ENCODE measurements at places on chromosomes 12 and 14.

- no peak for DNase-seq
These were observed 13.7 kb downstream of the ZBTB1 start for GRCh38 chr14:64518229-64518628.

DNA sequence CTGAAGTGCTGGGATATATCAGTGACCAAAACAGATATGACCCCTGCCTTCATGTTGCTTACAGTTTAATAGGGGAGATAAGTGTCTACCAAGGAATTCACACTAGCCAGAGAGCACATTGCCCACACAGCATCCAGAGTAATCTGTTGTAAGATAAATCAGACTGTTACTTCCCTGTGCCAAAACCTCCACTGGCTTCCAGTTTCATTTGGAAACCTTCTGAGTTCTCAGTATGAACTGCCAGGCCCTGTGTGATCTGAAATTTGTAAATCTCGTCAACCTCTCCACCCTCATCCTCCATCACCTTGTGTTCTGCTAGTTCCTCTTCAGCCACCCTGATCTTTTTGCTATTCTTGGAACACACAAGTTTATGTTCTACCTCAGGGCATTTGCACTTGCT, 154.7 kb downstream of the ETV6 start:
- DNase-seq: no peak

DNA sequence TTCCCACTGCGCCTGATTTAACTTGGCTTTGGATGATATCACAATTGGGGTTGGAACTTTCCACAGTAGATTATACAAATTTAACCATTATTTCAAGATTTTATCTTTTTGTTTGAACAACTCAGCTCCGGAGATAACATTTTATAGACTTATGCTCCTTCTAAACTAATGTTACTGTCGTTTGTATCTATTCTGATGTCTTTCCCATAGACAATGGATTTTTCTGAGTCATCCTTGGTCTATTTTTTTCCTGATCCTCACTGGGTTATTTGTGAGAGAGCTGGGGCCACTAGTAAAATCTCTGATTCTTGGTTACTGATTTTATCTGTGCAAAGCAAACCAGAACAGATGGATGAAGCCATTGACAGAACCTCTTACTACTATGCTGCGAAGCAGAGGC, 175.1 kb downstream of the SLC38A4 start:
- no peak for DNase-seq

- no peak for DNase-seq
These were observed at the start of gene PPFIA2 for GRCh38 chr12:81759190-81760051. Gene PPFIA2 (minus strand): TSS chr12:81759350.

DNA sequence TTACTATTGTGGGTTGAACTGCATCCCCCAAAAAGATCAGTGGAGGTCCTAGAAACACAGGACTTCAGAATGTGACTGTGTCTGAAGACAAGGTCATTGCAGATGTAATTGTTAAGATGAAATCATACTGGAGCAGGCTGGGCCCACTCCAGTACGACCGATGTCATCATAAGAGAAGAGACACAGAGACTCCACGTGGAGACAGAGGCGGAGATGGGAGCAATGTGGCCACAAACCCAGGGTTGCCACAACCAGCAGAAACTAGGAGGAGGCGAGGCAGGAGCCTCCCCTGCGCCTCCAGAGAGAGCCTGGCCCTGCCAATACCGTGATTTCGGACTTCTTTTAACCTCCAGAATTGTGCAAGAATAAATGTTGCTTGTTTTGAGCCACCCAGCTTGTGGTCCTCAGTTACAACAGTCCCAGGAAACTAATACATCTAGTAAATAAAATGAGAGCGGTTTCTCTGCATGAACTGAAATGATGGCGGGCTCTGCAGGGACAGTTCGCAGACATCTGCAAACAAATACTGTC, 25.7 kb upstream of the FZD10 start:
- no peak for DNase-seq

GRCh38 chr12:65229441-65229840, 49.0 kb upstream of the MSRB3 start:
- DNase-seq: no peak

- DNase-seq: no peak
These were observed 8.9 kb downstream of the RFLNA start for GRCh38 chr12:124303579-124304313.

DNA sequence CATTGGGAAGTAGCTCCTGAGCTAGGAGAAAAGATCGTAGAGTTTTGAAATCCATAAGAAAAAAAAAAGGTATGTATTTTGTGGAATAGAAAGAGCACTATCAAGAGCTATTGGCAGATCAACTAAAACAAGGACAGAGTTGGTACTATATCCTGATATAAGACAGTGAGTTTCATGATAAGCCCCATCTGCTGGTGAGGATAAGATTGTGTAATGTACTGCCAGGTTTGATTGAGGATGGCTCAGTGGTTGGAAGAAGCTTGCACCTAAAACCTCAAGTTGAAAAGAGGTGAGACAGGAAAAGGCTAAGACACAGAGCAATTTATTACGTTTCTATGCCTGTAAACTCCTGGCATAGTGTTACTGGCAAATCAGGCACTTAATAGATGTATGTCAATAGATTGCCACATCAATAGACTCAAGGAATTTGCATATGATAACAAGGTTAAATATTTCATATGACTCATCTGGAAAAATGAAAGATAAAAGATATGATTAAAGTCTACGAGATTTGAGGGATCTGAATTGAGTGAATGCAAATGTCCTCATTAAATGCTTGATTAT, 525.6 kb downstream of the FLRT2 start:
- no peak for DNase-seq

GRCh38 chr12:32257695-32258496, 141.5 kb upstream of the FGD4 start:
- no peak for DNase-seq

- DNase-seq: no peak
These were observed 68.2 kb downstream of the USP15 start for GRCh38 chr12:62328296-62328921.

- no peak for DNase-seq
These were observed 133.5 kb upstream of the TMCC3 start for GRCh38 chr12:94783862-94784261.

DNA sequence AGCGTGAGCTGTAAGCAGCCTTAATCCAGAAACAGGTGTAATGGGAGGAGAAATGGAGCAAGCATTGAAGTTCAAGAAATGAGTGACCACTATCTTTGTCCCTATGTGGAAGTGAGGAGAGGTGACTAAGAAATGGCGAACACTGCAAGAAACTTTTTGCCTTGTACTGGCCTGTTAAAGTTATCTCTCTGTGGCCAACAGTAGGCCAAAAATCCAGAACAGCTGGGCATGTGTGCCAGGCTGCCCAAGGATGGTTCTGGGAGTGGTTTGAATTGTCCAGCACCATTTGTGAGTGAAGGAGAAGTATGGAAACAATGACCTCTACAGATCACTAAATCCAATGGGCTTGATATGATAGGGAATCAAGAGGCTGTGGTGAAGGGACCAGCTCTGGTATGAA, 83.3 kb upstream of the FRMD6 start:
- DNase-seq: no peak

- DNase-seq: no peak
These were observed 902 bp downstream of the EML5 start for GRCh38 chr14:88791629-88792472.

GRCh38 chr14:95162641-95163040, 5.3 kb upstream of the DICER1 start:
- DNase-seq: no peak

GRCh38 chr14:39733741-39734140, 301.5 kb upstream of the FBXO33 start:
- DNase-seq: peak; percentile 6

GRCh38 chr14:66069036-66069435, 417.1 kb upstream of the CCDC196 start:
- DNase-seq: no peak

DNA sequence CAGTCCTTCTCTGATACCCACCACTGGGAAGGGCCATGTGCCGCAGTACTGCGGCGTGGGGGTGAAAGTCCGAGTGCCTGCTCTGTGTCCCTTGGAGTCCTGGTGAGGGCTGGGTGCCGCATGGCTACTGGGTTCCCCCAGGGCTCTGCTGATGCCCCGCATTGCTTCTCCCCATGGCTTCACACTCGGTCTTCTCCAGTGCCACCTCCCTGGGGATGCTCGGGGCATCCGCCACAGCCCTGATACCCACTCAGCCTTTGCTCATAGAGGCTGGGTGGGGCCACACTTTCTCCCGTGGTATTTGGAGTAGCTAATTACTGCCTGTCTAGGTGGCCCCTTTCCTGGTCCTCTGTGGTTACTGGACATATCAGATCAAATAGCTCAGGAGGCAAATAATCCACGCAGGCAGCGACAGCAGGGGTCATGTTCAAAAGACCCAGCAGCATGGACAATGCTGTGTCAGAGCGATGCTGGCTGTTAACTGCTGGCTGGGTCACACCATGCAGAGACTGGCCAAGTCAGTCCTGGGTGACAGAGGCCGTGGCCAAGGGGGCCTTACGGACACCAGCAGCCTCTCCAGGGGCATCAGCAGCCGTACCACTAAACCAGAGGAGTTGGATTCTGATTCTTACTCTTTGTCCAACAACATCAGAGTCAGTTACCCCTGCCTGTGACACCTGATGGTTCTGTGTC, 106.5 kb downstream of the ADGRD1 start:
- DNase-seq: no peak

DNA sequence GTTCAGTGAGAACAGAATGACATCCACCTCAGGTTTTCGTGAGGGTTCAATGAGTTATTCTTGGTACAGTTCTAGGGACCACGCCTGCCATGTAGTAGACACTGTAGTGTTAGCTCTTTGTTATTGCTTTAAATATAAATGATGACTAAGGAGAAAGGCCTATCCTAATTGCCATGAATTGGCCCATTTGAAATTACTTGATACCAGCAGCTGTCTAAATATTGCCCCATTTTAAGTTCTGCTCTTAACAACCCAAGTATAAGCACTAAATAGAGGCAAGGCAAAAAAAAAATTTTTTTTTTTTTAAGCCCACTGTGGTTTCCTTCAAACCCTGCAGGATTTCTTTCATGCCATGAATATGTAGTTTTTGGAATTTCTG, 84.5 kb downstream of the BORCS5 start:
- DNase-seq: no peak

- no peak for DNase-seq
These were observed 6.5 kb upstream of the SLC6A12 start for GRCh38 chr12:220491-220890.

DNA sequence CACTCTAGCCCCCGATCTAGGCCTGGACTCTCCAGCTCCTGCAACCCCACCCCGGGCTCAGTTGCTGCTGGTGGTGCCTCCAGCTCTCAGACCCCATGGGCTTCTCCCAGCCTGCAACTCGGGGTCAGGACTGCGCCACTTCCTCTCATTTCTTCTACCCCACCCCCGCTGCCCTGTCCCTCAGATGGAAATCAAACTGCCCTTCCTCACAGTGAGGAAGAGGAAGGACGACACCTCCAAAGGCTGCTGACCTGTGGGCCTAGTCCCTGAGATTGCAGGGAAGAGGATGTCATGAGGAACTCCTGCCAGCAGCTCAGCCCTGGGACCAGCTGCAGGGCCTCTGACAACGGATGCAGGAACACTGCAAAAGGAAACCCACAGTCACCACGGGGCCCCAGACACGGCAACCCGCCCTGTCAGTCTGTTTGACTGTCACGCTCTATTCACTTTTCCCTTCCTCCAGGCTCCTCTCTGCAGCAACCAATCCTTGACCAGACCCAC, 29.3 kb upstream of the PNMA1 start:
- DNase-seq: no peak

DNA sequence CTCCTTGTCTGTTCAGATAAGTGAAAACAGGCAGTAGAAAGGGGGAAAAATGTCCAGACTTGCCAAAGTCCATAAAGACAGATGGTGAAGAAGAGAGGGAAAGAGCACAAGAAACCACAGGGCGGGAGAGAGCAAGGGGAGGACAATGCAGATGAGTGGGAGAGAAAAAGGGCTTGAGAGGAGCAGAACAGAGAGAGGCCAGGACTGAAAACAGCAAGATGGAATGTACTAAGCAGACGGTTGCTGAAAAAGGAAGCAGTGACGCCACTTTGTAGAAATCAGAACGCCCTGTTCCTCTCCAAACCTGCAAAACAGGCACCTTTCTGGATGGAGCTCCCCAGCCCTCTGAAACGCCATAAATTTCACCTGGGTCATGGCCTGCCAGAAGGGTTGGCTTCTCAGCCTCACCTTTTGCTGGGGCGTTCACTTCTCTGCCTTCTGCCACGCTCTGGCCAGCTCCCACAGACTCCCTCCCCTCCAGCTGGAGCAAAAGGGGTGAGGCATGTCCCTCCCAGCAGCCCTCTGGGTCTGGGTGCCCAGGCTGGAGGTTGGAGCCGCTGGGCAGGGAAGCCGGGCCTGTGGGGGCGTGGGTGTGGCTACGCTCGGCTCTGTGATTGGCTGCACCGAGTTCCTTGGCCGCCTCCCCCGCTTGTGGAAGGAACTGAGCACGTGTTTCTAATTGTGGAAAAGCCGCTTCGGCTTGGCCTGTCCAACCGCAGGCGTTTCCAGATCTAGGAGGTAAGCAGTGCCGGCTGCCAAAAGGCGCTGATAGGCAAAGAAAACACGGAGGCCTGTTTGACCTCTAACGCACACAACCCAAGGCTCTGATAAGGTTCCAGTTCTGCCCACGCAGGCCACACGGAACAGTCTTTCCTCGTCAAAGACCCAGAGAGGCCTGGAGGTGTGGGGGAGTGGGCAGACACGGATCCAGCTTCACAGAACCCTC, 29.3 kb downstream of the SLC7A8 start:
- no peak for DNase-seq

- no peak for DNase-seq
These were observed 30.2 kb downstream of the LEMD3 start for GRCh38 chr12:65199604-65200003.

GRCh38 chr14:75306927-75307699, 28.5 kb downstream of the FOS start:
- no peak for DNase-seq

GRCh38 chr12:64258576-64258975, 36.5 kb upstream of the KICS2 start:
- no peak for DNase-seq

- no peak for DNase-seq
These were observed 38.1 kb downstream of the HNRNPC start for GRCh38 chr14:21231020-21231652.

GRCh38 chr12:57195186-57195585, 21.4 kb upstream of the NXPH4 start:
- no peak for DNase-seq

GRCh38 chr12:122079033-122079531, 526 bp downstream of the MLXIP start:
- no peak for DNase-seq

DNA sequence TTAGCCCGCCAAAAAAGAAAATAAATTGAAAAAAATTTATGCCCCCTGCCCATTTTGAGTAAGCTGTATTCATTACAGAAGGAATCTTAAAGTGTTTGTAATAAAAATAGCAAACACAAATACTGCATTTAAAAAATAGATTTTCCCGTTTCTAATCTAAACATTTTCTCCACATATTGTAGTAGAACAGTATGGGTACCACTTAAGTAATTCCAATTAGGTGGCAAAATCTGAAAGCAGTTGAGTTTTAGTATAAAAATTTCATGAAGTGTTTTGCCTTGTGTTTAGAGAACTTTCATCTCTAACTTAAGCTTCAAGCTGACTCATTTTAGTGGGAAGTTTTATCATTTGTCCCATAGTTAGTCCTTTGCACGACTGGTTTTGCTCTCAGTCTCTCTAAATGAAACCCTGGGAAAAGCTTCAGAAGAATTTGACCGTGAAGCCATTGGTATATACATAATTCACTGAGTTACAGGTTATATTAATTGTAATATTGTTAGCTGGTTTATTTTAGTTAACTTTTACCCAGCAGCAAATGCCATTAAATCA, 214.6 kb downstream of the ERC1 start:
- no peak for DNase-seq

Measured in epithelial cell of proximal tubule (primary cell).